ENCODE measurements at places on chromosomes 16 and 17. TPM values are rescaled to one million over a fixed set of nuclear protein-coding genes. Genes with fewer than 3 reads are reported as not detected.

KIF2B gene
- not detected for polyA plus RNA-seq

TP53TG3 gene
- polyA plus RNA-seq, result not detected

FAM171A2 gene
- 8.1 TPM for polyA plus RNA-seq

DNA sequence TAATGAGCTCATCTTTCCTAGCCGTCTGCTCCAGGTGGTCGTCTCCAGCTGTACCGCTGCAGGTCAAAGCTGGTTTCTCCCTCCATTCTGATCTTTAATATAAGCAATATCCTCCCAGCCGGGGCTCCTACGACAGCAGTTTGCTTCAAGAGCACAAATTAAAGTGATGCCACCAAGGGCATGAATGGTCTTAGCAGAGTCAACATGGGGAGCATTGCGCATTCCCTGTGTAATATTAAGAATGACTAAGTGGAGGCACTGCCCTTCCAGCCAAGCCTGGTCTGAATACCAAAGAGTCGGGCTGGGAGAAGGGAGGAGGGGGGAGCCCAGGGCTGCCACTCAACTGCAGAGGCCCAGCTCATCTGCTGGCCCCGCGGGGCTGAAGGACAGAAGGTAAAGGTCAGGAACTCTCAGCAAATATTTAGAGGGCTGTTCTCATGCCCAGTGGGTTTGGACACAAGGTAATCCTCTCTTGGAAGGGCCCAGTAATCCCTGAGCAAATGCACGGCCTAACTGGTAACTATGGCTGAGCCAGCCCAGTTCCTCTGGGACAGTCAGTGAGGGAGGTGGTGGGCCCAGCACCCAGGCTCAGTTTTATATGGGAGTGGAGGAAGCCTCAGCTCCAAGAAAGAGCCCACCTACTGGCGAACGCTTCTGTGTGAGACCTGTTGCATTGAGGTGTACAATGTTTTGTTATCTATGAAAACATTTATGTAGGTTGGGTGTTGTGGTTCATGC is 121.2 kb downstream of the IRX3 start:
- DNase-seq, result no peak
- H3K27me3 ChIP-seq, result peaks cover 9% of the 10 kb centered on the region

- no peak for DNase-seq
- no peaks in the 10 kb centered on the region for H3K36me3 ChIP-seq
- H3K4me3 ChIP-seq, result no peak overlapping the region
These were observed 25.7 kb upstream of the FA2H start for GRCh38 chr16:74800216-74800871.

DNA sequence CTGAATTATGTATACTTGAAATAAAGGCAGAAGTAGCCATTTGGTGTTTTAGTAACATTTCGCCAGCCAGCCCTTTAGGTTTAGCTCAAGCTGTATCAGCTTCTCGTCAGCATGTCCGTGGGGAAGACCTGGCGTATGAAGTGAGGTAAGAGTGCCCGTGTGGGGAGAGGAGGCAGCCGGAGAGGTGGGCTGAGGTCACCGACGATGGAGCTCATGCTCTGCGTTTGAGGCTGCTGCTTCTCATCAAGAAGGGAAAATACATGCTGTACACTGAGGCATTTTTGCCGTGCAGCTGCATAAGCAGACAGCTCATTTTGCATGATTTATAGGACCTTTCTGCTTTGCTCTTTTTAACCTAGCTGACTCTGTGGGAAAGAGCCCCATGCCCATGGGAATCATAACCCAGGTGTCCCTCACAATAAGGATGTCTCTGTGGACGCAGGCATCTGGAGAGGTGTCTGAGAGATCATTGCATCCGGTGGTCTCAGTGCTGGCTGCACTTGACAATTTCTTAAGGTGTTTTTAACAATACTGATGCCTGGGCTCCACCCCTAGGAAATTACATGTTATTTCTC is 179.1 kb downstream of the ABCC12 start:
- DNase-seq, result no peak
- H3K36me3 ChIP-seq, result no peaks in the 10 kb centered on the region
- peaks cover 5% of the 10 kb centered on the region for H3K27me3 ChIP-seq

GRCh38 chr17:76090517-76091129 is 11.6 kb downstream of the ZACN start:
- no peak for DNase-seq
- no peaks in the 10 kb centered on the region for H3K27me3 ChIP-seq
- H3K4me3 ChIP-seq, result no peak overlapping the region
- peaks cover 71% of the 10 kb centered on the region for H3K36me3 ChIP-seq
- H3K4me1 ChIP-seq, result no peaks in the 10 kb centered on the region
- no peak overlapping the region for H3K27ac ChIP-seq

DNA sequence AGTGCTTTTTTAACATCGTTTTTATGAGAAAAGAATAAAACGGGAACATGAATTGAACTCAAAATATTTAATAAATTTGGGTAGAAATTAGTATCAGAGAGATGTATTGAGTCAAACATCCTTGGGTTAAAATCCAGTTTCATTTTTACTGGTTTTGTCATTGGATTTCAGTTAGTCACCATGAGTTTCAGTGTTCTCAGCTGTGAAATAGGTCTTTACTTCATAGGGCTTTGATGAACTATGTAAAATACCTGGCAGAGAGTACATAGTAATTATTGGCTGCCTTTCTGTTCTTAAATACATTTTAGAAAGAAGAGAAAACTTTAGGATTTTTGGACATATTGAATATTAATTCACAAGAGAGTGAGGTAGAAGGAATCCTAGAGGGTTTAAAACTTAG is 105.8 kb downstream of the TANC2 start:
- DNase-seq, result no peak
- H3K4me1 ChIP-seq, result peaks cover 8% of the 10 kb centered on the region
- peaks cover 5% of the 10 kb centered on the region for H3K36me3 ChIP-seq
- no peak overlapping the region for H3K27ac ChIP-seq
- no peaks in the 10 kb centered on the region for H3K27me3 ChIP-seq
- no peak overlapping the region for H3K4me3 ChIP-seq

GRCh38 chr17:82198092-82198491 is 14.6 kb downstream of the CCDC57 start:
- H3K36me3 ChIP-seq, result peaks cover 36% of the 10 kb centered on the region
- no peaks in the 10 kb centered on the region for H3K4me1 ChIP-seq
- no peak overlapping the region for H3K4me3 ChIP-seq
- no peaks in the 10 kb centered on the region for H3K27me3 ChIP-seq
